ENCODE measurements at places on chromosomes 6 and 20.

GRCh38 chr6:13526727-13527670 is 39.6 kb upstream of the GFOD1 start:
- DNase-seq = no peak

DNA sequence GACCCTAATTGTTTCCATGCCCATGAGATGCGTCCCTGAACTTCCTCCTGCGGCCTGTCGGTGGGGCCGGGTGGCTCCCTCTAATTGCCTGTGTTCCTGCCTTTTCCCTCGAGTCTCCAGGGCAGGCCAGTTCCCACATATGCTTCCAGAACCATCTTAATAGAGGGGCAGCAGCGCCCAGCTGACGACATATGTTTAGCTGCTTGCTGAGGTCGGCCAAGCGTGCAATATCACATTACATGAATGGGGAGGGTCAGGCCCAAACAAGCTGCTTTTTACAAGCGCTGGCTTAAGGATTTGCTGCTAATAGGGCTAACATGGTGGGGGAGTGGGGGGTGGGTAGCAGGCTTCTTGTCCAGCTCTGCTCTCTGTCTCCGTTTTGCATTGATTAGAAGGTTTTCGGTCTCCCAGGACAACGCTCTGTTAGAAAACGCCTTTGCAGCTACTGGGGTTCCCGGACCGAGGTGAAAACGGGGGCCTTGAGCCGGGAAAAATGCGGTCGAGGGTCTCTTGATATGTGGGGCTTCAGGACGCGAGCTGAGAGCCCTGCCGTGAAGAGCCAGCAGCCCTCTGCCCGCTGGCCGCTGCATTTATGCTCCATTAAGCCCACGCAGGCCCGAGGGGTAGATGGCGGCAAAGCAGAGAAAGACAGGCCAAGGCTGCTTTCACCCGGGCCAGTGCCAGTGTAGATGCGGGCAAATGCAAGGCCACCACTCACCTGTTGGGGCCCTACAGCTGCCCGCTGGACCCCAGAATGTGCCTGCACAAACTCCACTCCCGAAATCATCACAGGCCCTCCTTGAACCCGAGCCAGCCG is 308.5 kb downstream of the BMP7 start:
- DNase-seq = no peak

DNA sequence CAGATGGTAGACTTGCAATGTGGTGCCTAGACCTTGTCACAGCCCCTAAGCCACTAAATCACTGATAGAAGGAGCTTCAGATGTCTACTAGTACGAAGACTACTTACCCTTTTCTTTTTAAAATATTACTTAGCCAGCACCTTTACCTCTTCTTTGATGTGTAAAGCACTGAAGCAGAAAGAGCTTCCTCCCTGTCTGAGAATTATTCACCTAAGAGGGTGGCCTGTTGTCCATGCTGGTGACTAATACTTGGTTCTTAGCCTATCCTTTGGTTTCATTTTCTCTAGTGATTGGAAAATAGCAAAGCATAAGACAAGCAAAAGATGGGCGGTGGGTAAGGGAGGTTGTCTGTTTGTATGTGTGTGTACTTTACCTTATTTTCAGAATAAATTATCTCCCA is 794.6 kb downstream of the TFAP2A start:
- DNase-seq = peak; percentile 14

GRCh38 chr20:4064144-4064909 is 49.0 kb upstream of the RNF24 start:
- DNase-seq = peak; percentile 94

DNA sequence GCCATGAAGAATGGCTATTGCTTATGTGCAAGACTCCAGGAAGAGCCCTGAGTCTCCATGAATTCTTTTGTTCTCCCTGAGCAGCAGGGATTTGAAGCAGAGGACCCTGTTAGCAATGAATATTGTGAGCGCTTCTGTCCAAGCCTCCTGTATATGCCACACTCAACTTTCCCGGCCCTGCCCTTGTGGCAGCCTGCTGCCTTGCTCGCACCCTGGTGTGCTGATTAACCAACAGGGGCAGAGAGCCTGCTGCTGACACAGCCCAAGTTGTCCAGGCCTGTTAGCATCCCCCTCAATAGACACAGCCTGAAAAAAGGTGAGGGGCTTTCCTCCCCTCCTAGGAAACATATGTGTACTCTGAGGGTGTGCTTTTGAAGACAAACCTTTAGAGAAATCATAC is 131.4 kb downstream of the BMP2 start:
- DNase-seq = no peak

DNA sequence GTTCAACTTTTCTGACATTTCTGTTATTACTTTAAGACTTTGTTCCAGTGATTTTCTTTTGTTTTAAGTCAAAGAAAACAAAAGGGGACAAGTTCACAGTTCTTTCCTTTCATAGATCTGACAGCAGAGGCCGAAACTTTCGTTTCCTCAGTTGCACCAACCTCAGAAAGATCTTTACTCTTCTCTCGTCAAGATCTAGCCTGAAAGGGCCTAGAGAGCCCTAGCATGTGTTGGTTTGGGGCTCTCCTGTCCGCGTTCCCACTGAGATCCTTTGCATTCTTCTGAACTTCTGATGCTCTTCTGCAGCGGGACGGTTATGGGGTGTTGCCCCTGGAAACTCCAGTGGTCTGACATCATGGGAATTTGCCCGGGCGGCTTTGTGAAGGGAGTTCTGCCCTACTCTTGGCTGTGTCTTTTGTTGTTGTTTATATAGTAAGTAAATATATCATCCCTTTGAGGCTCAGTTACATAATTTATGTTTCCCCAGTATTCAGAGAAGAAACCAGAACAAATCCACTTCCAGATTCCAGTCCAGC is 129.1 kb downstream of the SASH1 start:
- peak; percentile 51 for DNase-seq

- DNase-seq = no peak
Observed at GRCh38 chr20:21273755-21274386, 29.3 kb upstream of the XRN2 start.

DNA sequence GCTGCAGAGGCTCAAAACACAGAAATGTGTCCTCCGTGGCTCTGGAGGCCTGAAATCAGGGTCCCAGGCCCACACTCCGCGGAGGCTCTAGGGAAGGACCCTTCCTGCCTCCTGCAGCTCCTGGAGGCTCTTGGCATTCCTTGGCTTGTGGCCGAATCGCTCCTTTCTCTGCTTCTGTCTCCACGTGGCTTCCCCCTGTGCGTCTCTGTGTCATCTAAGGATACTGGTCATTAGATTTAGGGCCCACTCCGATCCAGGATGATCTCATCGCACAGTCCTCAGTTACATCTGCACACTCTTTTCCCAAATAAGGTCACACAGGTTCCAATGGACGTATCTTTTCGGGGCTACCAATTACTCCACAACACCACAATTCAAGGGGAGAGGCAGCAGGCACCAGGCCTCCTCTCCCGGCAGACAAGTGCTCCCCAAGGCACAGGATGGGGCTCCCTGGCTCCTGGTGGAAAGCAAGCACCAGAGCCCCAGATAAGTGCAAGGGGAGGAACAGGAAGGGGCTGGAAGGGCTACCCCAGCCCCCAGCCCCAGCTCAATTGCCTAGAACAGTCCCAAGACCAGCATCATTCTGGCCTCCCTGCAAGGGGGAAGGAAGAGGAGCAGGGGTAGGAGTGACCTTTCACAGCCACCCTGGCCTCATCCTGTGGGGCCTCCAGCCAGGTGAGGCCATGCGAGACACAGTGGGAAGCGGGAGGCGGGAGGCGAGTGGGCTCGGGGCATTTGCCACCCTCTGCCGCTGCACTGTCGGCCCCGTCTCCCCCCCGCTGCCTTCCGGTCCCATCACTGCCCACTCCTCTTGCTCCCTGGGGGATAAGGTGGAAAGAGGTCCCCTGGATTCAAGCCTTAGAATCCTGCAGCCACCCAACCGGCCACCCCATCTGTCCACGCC is 16.3 kb downstream of the NTSR1 start:
- no peak for DNase-seq

DNA sequence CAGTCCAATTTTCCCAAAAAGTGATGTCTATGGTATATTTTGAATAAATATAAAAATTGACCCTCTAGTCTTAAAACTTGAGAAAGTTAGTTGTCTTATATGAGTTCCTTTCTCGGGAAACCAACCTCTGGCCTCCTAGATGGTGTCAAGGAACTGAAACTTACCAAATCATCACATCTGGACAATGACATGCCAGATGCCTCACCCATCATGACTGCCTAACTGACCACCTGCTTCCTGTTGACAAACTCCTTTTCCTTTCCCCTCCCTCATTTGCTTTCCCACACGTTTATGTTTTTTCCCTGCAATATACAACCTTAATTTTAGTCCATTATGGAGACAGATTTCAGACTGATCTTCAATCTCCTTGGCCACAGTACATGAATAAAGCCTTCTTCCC is 731.0 kb downstream of the EPHA7 start:
- DNase-seq = no peak

DNA sequence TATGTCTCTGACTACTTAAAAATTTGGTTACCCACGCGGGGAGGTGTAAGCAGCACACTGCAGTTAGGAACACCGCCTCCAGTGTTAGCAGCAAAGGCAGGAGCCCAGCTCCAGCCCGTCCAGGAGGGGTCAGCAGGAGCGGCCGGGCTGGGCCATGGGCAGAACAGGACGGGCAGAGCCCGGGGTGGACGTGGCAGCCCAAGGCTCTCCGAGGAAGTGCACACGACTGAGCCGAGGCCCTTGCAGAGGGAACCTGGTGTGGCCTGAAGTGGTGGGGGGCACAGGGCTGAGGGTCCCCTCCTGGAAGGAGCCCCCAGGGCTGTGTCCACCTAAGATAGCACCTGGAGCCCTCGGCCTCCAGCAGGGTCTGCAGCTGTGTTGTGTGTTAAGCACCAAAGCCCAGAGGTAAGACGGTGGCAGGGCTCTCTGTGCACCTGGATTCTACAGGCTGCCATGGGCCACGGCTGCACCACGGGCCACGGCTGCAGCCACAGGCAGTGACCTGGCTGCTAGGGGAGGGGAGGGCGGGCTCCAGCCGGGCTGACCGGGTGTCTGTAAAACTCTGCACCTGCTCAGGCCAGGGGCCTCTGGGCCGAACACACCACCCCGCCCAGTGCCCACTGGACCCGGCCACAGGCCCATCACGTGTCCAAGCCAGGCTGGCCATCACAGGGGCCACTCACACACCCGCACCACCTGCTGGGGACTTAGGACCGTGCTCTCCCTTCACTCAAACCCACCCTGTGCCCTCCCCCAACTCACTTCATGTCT is 6.6 kb downstream of the SLC2A4RG start:
- no peak for DNase-seq

GRCh38 chr6:22442826-22443225 is 126.5 kb upstream of the HDGFL1 start:
- peak; percentile 19 for DNase-seq

- peak; percentile 62 for DNase-seq
Observed at GRCh38 chr6:116087437-116088027, 13.1 kb upstream of the NT5DC1 start.

DNA sequence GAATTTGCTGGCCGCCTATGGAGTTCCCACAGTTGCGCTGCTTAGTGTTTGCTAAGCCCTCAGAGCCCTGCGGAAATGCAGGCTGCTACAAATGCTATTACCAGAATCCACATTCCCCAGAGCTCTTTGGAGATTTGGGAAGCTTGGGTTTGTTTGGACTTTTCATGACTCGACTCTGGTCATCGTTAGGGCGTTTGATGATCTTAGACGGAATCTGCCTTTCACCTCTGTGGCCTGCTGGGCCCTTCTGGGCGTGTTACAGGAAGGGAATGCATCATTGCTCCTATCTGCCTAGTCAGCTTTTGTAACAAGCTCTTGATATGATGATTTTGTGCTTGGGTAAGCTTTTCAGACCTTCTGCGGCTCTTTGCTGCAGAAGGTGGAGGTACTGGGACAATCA is 50.8 kb downstream of the EYA2 start:
- no peak for DNase-seq

DNA sequence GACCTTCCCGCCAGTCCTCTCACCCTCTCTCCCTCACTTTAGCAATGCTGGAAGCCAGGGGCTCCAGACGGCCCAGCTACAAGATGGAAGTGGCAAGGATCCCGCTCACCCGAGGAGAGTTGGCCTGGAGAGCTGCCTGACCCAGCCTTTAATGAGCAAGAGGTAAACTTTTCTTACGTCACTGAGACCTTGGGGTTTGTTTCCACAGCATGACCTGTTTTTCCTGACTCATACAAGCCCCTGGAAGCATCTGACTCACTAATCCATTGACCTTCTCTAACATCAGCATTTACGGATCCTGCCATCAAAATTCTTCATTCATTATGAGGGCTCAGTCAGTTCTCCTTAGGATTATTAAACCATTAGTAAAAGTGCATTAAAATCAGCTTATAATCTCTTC is 120.4 kb downstream of the MYLK4 start:
- DNase-seq = peak; percentile 67
